ENCODE measurements at places on chromosomes 7 and 10.

DNA sequence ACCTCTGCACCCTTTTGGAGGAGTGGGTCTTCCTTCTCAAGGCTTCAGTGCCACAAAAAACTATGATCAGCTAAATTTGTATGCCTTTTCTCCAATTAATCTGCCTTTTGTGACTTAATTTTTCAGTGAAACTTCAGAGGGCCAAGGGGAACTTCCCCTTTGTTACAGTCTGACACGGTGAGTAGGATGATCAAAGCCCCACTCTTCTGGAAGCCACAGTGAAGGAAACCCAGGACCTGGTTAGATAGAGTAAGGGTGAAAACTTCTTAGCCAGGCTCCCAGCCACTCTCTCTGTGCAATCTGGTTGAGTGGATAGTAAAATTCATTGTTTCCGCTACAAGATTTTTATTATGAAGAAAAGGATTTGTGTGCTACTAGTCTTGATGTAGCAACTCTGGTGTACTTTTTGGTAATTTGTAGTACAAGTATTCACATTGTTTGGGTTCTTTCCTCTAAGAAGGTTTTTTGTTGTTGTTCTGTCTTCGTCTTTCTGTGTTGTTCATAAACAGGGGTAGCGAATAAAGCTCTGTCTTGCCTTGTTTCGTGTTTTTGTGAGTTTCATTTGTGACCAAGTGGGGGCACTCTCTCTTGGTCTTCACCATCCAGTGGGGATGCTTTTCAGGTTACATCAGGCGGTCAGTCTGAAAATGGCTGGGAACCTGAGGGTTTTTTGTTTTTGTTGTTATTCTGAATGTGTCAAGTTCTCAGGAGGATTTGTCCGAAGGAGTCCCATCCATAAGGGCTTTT, 268.5 kb upstream of the NPSR1 start:
- DNase-seq = no peak

DNA sequence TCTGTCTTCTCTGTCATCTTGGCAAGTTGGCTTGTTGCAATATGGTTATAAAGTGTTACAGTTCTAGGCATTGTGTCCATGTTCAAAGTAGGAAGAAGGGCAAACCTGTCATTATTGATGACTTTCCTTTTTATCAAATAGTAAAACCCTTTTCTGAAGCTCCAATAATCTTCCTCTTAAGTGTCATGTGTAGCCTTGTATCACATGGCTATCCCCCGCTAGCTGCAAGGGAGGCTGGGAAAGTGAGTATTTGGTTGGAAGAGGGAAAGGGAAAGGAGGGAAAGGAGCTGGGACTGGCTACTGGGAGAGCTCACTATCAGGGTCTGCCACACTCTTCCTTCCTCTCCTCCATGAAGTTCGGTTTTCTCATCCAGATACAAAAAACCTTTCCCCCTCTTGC, 45.2 kb upstream of the FAM180A start:
- no peak for DNase-seq

- DNase-seq = no peak
Measured at GRCh38 chr10:49431426-49431825, 35.5 kb upstream of the DRGX start.

- DNase-seq = no peak
Measured at GRCh38 chr10:22515009-22515408, 169.7 kb downstream of the SPAG6 start.

DNA sequence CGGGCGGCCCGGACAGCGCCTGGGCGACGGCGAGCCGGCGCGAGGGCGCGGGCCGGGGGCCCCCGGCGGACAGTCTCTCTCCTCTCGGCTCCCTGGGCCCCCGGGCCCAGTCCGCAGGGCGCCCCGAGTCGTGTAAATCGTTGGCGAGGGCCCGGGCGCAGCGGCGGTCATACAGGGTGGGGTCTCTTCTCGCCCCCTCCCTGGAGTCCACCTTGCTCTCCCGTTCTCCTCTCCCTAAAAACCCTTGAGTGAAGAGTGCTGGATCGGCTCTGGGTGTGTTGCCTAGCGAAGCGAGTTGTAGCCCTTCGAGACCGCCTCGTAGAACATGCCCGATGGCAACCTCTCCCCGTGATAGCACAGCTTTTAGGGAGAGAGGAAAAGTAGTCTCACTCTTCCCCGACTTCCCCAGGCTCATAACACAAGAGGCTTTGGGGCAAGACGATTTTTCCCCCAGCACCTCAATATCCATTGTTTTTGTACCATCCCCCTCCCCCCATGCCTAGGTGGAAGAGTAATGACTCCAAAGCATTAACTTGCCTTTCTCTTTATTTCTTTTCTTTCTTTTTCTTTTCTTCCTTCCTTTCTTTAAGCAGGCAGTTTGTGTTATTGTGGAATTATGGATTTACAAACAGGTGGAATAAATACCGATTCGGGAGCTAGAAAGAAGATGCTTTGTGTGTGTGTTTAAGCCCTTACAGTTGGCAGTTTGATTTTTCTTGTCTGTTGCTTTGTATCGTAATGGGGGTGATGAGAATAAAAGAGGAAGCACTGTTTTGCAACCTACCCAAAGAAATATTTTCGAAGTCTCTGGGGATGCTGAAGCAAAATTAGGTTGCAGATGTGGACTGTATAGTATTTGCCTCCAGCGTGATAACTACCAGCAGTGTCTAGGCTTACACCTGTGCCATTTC, 822 bp downstream of the SHOC2 start:
- DNase-seq = peak; percentile 21

- DNase-seq = no peak
Measured at GRCh38 chr10:94006591-94007550, 13.1 kb downstream of the PLCE1 start.

All from WTC11 (cell line).